NCI-H1417 treated with DMSO at 0.1 percent for 48 hours (cell line): ENCODE measurements at places on chromosomes 3 and 15.

GRCh38 chr3:30114918-30115317, 491.5 kb upstream of the TGFBR2 start:
- no peak for DNase-seq

DNA sequence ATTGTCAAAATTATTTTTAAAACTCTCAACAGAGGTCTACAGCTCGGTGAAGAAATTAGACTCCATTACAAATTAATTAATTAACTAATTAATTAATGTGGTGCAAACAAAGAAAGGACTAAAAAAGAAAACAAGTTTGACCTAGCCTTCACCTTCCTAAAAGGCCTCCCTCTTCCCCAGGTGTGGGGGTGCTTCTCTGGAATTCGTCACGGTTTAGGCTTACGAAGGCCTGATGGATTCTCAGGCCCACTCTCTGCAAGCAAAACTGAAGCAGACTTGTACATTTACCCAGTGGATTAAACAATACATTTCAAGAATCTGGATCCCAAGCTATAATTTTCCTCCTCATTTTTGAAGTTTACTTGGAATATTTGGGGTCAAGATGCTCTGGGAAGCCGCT, 88.6 kb downstream of the TM4SF4 start:
- no peak for DNase-seq

- DNase-seq = no peak
Measured at GRCh38 chr3:112140584-112140983, 7.5 kb upstream of the GCSAM start.

DNA sequence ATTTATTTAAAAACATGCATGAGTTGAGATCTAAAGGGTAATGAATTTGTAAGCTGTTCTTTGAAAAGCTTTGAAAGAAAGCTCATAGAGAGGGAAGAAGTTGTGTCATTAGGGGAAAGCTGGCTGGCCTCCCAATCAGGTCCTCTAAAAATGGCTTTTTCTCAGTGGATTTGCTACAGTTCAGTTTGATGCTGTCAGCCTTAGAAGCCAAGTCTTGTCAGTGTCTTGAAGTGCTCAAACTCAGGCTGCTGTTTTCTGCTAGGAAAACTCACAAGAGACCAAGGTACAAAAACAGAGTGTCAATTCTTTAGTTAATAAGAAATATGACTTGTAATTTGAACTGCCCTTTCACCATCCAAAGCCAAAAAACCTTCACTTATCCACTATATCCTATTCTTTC, 243.8 kb downstream of the OTOL1 start:
- DNase-seq = no peak

GRCh38 chr3:122357828-122358702, 25.0 kb downstream of the MIX23 start:
- no peak for DNase-seq

DNA sequence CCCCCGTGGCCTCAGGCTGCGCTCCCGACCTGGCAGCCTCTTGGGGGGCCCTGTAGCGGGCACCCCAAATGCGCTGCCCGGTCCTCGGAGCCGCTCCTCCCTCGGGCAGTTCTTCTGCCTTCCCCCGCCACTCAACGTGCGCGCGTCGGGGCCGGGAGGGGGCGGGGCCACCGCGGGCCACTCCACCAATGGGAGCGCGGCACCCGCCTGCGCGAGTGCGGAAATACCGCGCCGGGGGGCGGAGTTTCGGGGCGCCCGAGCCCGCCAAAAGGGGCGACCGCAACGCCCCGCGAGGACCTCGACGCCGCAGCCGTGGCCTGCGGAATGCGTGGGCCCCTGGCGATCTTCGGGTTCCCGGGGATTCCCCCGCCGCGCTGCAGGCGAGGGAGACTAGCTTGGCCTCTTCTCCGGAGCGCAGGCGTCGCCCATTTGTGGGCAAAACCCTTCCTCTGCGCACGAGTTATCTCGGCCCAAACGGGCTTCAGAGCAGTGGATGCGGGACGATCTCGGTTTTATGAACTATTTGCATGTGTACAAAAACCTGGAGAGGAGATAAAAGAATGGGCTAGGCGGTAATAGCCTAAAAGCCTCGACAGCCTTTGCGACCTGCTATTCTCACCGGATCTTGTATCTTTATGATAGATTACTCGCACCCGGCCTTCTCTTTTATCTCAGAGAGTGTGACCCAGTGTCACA, at the start of gene TASOR:
TASOR (minus strand) TSS at position 144 of the 696 bp plus-strand sequence. CDS start 259 bp downstream, outside the sequence.
- no peak for DNase-seq

GRCh38 chr3:171803044-171803443, 7.2 kb downstream of the PLD1 start:
- no peak for DNase-seq

DNA sequence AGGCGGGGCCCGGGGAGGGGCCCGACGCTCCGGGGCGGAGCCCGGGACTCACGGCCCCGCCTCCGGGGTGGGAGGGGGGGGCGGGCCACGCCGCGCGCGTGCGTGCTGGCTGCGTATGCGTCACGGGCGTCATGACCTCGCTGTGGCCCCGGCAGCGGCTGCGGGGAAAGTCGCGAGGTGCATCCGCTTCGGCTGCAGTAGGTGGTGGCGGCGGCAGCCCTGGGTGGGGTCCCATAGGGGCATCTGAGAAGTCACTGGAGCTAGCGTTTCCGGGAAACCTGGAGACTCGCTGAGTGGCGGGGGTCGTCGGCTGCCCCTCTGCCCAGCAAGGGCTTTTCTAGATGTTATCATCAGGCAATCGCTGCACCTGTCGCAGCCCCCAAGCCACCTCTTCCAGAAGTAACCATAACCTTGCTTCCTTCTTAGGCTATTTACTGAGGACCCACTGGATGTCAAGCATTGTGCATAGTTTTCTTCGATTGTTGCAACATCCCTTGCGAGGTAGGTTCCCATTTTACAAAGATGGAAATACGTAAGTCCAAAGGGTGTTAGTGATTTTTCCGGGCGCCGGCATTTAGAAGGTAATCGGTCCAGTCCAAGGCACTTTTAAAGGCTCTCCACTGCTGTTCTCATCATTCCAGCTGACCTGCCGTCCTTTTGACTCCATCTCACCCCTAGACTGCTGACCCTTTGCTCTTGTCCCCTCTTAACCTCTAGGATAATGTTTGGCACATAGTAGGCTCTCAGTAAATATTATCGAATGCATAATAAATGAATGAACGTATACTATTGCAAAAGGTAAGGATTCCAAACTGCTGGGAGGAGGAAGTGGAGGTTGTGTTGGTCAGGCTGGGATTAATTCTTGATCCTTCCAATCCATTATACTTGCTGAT, at the start of gene GDPGP1:
GDPGP1 (plus strand) TSS at position 114 of the 893 bp plus-strand sequence. CDS start 6,700 bp downstream, outside the sequence.
- DNase-seq = peak; percentile 65

DNA sequence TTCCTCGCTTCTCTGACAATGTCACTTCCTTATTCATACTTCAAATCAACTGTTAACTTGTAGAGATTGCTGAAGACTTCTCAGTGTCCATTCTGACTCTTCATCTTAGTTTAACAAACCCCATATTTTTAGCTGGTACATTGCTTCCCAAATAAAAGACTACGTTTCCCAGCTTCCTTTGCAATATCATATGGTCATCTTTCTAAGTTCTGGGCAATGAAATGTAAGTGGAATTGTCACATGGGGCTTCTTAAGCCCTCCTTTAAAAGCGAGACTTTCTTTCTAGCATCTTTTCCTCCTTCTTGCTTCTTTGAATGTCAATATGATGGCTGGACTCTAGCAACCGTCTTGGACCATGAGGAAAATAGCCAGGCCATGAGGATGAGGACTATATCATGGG, 239.0 kb downstream of the ZNF621 start:
- no peak for DNase-seq

DNA sequence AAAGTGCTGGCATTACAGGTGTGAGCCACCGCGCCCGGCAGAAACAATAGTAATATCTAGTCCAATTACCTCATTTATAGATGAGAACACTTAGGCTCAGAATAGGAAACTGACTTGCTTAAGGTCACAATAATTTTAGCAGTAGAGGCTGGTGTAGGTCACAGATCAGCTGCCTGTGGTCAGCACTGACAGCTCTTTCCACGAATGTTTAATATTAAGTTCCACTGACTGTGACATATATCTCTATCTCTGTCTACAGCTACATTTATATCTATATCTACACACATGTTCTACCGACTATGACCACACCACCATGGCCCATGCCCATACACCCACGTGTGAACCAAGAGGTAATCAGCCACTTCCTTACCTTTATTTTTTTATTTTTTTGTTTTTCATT, 40.2 kb upstream of the DLG1 start:
- DNase-seq = no peak

DNA sequence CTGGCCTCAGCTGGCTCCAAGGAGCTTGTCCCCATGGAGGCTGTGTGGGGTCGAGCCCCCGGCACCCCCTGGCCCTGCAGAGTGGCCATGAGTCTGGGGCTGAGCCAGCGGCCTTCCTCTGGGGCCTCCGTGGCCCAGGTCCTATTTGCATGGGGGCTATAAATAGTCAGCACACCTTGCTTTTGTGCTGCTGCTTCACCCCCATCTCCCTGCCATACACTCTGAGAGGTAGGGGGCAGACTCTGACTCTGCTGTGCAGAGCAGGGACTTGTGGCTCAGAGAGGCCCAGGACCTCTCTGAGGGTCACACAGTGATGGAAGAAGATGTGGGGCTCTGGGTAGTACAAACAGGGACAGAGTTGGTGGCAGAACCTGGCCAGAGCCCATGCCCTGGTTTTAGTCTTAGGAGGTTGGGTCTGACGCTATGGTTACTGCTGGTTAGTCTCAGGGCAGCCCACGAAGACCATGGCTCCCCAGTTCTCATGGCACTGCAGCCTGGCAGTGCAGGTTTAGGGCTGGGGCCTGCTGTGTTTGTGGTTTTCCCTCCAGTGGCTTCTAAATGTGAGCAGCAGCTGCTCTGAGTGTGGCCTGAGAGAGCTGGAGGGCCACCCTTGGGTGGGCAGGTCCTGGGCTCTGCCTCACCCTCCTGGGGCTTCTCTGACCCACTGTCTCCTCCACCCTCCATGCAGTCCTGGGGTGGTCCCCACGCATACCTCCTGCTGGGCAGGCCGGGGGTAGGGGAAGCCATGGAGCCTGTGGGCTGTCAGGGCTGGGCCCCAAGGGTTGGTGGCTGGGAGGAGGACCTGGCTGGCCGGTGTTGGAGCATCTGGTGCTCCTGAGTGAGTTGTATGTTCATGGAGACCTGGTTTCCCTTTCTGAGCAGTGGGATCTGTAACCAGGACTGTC, 13.6 kb downstream of the PRKCD start:
- no peak for DNase-seq

GRCh38 chr15:81407718-81408117, 33.7 kb upstream of the TMC3 start:
- no peak for DNase-seq

GRCh38 chr3:129829640-129830039, 63.9 kb downstream of the TMCC1 start:
- DNase-seq = peak; percentile 5

DNA sequence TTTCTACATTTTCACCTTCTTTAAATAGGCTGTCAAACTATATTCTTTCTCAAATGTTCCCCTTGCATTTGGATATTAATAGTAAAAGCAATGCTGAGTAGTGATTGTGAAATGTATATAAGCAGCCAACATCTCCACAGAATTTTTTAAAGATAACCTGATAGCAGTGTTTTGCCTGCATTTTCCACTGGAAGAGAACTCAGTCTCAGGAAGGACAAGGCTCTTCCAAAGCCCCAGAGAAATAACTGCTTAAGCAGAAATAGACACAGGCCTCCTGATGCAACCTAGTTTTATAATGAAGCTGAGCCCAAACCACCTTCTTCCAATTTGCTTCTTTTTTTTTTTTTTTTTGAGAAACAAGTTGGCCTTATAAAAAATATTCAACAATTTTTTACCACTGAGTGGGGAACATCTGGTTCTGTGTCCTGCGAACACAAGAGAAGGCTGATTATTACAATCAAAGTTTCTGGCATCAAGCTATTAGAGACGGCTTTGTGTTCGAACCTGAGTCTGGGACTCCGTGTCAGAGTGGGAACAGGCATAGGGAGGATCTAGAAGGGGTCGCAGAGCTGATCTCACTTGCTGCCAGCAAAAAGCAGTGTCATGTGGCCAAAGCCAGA, 332.5 kb upstream of the TBL1XR1 start:
- no peak for DNase-seq
